ENCODE measurements at places on chromosomes 16 and 17.

DNA sequence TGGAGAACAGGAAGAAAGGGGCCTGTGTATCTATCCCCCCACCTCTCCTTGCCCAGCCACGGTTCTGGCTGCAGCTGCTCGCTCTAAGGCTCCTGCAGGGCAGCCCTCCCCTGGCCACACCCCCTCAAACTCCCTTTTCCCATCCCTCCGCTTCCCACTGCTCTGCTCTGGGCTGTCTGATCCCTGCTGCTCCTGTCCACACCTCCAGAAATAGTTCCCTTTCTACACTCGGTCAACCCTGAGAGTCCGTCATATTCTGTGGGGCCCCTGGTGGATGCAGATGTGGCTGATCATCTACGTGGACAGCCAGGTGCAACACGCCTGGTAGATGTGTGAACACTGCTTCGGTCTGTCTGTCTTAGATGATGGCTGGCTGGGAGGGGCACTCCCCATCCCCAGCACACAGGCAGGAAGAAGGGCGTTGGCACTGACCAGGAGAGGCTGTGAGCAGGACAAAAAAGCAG, 19.3 kb upstream of the KRT19 start:
- no peak for DNase-seq

DNA sequence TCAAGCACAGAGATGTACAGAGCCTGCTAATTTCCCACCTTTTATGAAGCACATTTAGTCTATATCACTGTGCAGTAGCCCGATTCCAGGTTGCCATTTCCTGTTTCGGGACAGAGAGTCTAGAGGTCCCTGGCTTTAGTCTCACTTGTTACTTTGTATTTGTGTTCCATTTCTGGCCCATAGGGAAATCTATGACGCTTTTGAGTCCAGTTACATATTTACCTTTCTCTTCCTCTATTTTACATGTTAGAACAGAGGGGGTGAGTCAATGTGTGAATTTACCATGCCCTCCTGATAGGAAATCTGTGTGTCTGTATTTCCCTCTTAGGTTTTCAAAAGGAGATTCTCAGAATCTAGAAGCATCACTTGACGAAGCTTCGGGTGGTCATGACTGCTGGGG, 227.1 kb upstream of the ZFHX3 start:
- DNase-seq = no peak

DNA sequence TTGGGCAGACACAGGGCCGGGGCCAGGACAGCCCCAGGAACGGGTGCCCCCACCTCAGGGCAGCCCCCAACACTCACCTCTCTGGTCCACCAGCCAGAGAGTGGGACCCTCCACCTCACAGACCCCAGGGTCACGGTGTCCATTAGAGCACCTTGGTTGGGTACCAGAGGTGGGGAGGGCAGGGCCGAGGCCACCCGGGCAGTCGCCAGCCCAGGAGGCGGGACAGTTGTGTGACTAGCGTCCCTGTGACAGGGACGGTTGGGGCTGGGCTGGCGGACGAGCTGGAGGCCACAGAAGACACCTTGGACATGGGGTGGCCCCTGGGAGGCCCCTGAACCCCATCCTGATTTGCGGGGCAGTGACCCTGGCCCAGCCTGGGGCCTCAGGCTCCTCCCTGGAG, 11.7 kb upstream of the C1QTNF8 start:
- DNase-seq = no peak

- no peak for DNase-seq
Measured at GRCh38 chr16:59684911-59685310, 950.8 kb upstream of the GOT2 start.

- DNase-seq = no peak
Measured at GRCh38 chr16:55081622-55082590, 151.2 kb downstream of the IRX5 start.

- no peak for DNase-seq
Measured at GRCh38 chr17:10010752-10011151, 105.7 kb upstream of the RCVRN start.

DNA sequence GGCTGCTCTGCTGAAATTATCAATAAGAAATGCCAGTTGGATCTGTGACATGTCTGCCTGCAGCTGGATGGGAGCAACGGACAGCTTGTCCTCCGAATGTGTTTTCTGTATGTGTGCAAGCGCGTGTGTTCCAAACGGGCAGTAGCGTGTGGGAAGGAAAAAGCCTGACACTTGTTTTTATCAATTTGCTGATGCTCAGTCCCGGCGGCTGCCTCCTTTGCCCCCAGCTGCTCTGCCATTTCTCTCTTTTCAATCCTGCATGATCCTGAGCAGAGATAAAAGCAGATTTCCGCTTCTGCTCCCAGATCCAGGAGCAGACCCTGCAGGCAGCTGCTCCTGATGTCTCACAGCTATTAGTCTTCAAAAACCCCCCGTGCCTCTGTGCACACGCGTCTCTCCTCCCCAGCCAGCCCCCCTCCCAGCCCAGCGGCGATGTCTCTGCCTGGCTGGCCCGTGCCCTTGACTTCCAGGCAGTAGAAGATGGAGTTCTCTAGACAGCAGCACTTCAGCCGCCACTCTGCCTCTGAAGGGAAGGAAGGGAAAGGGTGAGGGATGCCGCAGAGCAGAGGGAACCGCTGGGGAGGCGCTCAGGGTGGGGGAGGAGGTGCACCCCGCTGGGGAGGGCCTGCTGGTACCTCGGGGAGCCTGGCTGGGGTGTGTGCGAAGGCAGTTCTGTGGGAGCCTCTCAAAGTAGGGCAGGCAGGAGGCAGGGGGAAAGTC, 4.1 kb downstream of the PRCD start:
- no peak for DNase-seq

DNA sequence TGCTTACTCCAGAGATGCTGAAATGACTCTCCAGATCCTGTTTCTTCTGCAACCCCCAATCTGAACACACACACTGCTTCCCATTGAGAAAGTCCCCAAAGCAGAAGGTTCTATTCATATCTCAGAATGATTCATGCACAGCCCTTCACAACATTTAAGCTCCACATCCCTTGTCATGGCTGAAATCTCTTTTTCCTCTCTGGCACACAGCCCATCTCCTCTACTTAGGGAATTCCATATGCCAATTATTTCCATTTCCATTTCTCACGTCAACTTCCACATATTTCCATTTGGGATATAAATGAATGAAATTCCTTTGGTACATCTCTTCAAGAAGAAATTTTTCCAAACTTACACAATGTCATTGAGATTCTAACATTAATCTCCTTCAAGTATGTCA, 119.6 kb downstream of the CDH11 start:
- no peak for DNase-seq

GRCh38 chr17:29357821-29358232, 32.3 kb upstream of the TAOK1 start:
- no peak for DNase-seq

DNA sequence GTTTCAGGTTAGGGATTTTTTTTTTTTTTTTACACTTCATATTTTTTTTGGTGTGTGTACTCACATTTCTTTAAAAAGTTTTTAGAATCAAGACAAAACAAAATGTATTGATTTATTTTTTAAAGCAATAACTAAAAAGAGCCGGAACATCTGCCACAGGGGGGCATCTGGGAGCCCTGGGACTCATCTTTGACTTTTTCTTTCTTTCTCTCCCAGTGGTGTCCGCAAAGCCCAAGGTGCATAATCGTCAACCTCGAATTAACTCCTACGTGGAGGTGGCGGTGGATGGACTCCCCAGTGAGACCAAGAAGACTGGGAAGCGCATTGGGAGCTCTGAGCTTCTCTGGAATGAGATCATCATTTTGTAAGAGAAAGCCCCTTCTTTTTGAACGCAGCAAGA, 36.3 kb downstream of the WWP2 start:
- DNase-seq = no peak

GRCh38 chr16:26595199-26595598, 471.5 kb upstream of the C16orf82 start:
- no peak for DNase-seq
